Activated T-cell treated with anti-CD3 and anti-CD28 coated beads for 24 hours (primary cell): ENCODE measurements at places on chromosomes 12 and 14.

GRCh38 chr12:124496584-124496983, 70.8 kb downstream of the NCOR2 start:
- peak; percentile 10 for DNase-seq

- DNase-seq: no peak
These were observed 9.5 kb downstream of the OAS1 start for GRCh38 chr12:112916270-112916669.

DNA sequence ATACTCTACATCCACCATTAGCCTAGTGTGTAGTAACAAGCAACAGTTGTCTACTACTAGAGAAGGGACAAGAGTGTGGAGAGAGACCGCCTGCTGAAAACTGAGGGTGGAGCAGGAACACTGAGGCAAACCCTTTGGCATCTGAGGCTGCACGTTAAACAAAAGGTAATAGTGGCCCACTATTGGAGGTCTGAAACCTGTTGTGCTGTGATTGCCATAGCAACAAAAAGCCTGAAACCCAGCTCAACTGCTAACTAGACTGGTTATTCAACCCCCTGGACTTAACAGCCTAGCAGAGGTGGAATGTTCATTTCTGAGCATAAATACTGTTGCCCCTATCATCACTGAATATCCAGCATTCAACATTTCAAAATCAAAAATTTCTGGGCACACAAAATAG, 43.0 kb downstream of the PPP4R4 start:
- DNase-seq: no peak

DNA sequence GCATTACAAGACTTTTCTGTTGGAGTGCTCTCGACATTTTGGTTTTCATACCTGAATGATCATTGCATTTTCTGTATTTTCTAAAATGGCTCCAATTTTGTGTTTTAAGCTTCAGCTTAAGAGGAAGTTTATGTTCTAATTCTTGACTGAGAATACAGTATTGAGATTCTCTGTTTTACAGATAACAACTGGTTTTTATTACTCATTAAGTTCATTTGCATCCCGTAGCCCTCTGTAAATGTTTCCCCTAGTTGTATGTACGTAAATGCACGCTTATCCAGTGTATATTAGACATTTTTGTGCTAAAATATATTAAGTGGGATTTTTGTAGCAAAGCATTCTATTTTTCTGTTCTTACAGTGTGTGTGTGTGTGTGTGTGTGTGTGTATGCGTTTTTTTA, 33.1 kb downstream of the CPSF6 start:
- no peak for DNase-seq

DNA sequence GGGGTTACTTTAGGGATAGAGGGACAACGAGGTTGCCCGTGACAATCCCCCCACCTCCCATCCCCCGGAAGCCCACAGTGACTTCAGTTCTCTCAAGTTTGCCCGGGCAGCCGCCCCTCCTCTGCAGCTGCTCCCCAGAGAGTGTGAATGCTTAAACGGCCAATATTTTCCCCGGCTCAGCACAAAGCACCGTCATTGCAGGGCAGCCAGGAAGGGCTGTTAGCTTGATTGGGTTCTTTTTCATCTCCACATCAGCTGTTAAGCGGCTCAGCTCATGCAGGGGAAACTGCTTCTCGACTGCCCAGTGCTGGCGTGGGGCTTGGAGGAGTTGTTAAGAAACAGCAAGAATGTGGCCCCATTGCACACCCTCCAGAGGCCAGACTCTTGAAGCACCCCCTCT, 120.5 kb upstream of the NCOR2 start:
- DNase-seq: no peak

DNA sequence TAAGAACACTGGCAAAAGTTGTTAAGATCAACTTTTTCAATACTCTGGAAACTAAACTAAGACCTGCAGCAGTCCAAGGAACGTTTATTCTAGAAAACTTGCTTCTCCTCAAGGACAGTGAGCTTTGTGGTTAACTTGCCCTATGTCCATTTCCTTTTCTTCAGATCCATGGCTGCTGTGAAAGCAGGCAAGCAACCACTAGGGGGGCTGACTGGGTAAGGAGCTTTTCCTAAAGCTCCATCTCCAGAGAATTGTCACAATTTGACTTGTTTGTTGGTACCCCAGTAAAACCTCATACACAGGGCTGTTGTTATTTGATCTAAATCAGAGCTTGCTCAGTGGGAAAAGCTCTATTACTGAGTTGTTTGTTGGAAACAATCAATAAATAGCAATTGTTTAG, 10.1 kb upstream of the RPL10L start:
- DNase-seq: no peak

DNA sequence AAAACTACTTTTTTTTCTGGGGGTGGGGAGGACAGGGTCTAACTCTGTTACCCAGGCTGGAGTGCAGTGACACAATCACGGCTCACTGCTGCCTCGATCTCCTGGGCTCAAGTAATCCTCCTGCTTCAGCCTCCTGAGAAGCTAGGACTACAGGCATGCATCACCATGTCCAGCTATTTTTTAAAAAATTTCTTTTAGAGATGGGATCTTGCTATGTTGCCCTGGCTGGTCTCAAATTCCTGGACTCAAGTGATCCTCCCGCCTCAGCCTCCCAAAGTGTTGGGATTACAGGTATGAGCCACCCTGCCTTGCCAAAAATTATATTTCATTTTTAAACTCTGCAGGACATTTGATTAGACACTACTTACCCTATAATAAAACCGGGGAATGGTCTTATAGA, 5.5 kb downstream of the PPP2R3C start:
- DNase-seq: no peak

- DNase-seq: no peak
These were observed 64.7 kb downstream of the RPS6KA5 start for GRCh38 chr14:90995785-90996184.

DNA sequence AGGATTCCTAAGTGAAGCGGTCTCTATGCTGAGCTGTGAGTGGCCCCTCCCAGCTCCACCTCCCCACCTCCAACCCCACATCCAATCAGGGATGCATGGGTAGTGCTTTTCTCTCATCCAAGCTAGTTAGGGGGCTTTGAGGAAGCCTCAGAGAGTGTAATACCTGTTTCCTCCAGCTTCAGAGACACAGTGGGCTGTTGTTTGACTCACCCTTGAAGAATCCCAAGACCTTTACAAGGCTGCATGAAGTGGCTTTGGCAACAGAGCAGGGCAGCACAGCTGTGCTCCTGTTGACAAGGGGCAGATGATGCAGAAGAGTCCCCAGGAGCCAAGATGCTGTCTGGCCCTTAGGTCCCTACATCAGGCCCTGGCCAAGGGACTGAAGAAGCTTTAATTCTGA, 27.1 kb upstream of the CLMN start:
- DNase-seq: no peak

DNA sequence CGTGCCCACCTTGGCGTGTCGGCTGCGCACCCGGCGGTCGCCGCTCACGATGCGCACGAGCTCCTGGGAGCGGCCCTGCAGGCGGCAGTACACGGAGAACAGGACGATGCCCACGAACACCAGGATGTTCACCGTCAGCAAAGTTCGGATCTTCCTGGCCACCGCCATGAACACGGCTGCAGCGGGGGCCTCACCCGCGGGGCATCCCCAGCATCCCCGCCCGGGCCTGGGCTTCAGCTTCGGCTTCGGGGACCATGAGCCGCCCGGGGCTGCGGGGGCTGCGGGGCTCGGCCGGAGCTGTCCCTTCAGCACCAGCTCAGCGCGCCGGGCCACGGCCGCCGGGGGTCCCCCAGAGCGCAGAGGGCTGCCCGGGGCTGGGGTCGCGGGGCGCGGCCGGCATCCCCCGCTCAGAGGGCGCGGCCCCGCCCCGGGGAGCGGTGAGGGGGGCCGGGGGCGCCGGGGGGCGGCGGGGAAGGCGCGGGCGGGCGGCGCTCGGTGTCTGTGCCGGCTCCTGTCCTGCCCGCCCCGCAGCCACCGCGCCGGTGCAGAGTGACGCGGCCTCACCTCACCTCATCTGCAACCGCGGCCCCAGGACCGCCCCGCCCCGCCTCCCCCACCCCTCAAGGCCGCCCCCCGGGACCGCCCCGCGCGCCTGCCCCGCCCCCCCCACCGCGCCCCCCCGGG, at the start of gene GALNT9:
Gene GALNT9, minus strand, starts transcription at position 554 of the 684 bp plus-strand sequence. Its CDS starts 386 bp downstream, at position 168.
- no peak for DNase-seq

- no peak for DNase-seq
These were observed 12.8 kb downstream of the DEGS2 start for GRCh38 chr14:100146531-100147091.

DNA sequence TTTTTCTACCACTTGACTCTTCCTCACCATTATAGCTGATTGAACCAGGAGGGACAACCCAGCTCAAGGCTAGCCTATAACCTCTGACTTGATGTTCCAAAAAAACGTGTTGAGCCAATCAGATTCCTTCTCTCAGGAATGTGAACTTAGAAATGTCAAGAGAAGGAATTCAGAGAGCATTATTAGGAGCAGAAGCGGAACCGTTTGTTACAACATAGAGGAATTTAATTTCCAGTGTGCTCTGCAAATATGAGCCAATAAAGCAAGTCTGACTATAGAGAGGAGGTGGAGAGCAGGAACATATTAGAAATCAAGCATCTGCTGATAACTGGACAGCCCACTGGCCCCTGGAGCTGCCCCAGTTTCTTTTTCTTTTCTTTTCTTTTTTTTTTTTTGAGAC, 15.3 kb upstream of the PELI2 start:
- no peak for DNase-seq

- DNase-seq: peak; percentile 83
These were observed at the start of gene PSMB5 for GRCh38 chr14:23034498-23035302. Gene PSMB5 (minus strand): TSS chr14:23034900. CDS start chr14:23034881, 19 bp downstream.

DNA sequence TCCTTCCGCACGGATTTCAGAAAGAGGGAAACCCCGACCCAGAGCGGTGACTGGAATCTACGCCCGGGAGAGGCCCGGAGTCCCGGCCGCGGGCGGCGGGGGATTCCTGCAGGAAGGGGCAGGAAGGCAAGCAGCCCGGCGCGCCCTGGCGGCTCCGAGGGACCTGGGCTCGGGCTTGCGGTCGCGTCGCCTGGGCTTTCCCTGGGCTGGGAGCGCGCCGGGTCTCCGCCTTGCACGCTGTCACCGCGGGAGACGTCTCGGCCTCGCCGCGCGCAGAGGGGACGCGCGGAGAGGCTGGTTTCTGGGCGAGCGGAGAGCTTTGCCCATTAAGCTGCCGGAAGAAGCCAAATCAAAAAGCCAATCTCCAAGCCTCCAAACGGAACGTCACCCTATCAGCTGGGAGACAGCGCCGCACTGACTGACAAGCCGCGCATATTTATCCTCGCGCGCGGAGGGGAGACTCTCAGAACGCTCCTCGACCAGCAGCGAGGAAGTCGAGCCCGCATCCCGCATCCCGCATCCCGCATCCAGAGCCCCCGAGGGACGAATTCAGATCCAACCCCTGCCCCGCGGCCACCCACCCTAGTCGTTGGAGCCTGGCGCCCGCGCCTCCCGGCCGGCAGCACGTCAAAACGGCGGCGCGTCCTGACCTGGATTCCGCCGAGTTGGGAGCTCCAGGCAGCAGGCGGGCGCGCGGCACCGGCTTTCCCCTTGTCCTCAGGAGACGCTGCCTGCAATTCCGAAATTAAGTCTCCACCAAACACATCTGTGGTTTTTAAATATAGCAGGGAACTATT, at the start of gene SLC8A3:
Gene SLC8A3, minus strand, starts transcription at position 293 of the 797 bp plus-strand sequence. CDS start 20,529 bp downstream, outside the sequence.
- DNase-seq: peak; percentile 10

DNA sequence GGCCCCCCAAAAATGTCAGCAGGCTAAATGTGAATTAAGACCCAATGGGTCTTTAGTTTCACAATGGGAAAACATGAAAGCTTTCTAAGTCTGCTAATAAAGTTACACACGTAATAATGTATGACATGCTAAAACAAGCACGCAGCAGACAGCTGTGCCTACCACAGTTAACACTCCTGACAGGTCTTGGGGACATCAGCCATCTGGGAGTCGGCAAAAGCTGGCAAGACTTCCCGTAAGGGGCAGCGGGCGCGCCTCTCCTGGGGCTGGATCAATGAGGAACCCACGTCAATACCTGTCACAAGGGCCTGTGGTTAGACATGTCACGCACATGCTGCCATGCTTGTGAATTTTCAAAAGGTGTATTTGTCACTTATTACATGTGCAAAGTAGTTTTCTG, 45.0 kb downstream of the ACTN1 start:
- DNase-seq: no peak
